ENCODE measurements at places on chromosomes 1 and 21.

DNA sequence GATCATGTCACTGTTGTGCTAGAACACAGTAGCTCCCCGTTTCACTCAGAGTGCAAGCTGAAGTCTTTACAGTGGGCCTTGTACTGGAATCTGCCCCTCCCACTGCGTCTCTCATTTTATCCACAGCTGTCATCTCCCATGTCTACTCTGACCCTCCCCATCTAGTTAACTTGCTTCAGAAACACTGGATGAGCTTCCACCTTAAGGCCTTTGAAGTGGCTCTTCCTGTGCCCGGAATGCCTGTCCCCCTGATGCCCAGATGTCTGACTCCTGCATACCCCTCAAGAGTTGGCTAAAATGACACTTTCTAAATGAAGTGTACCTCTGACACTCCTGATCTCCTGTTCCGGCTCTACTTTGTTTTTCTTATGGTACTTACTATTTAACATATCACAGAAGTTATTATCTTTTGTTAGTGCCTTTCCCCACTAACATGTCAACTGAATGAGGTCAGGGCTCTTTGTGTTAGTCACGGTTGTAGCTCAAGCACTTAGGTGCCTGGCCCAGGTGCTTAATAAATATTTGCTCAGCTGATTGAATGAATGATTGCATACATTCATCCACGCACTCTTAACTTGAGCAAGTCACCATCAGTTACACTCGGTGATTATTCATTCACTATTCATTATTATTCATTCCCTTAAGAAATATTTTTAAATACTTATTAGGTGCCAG, 13.3 kb downstream of the ARV1 start:
- no peak for DNase-seq

GRCh38 chr1:32918179-32918578, 17.0 kb upstream of the TMEM54 start:
- DNase-seq = no peak

GRCh38 chr21:36034211-36034913, 26.0 kb downstream of the SETD4 start:
- DNase-seq = peak; percentile 53

- DNase-seq = peak; percentile 99
Observed at GRCh38 chr1:28232558-28233263, at the start of gene DNAJC8. TSS of gene DNAJC8 (minus strand) at chr1:28233029. CDS start at chr1:28232998, 31 bp downstream.

- DNase-seq = no peak
Observed at GRCh38 chr1:107250169-107250568, 109.3 kb downstream of the NTNG1 start.

DNA sequence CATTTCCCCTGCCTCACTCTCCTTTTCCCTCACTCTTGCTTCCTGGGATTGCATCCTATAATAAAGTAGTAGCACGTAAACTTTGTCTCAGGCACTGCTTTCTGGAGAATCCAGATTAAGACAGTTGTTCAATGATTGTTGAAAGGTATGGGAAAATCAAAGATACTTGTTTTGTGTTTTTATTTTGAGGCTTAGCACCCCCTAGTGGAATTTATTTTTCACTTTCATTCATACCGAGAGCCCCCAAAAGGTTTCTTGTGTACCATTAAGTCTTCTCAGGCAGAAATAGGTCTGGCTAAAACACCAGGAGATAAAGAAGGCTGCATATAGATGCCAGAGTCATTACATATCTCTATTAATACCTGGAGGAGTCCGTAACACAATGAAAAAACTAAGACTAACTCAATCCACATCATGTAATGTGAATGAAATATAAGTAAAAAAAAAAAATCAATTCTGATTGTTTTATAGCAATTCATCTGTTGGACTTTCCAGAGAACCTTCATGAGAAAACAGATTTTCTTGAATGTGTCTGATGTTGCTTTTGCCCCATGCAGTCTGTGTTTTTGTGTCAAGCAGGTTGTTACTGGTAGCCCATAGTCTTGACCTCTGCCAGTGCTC, 103.5 kb downstream of the RPE65 start:
- no peak for DNase-seq

DNA sequence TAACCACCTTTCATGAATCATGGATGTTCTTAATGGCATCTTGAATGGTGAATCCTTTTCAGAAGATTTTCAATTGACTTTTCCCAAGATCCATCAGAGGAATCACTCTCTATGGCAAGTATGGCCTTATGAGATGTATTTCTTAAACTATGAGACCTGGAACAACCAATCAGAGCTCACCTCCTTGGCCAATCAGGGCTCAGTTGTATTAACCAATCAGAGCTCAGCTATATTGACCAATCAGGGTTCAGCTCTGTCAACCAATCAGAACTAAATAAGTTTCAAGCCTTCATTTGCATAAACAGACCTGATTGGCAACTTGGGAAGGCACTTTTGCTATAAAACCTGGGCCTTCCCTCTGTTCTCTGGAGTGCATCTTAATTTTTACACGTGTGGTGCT, 13.6 kb upstream of the FAM3B start:
- DNase-seq = no peak

GRCh38 chr1:104765085-104765484, 1015.4 kb downstream of the AMY1C start:
- no peak for DNase-seq

DNA sequence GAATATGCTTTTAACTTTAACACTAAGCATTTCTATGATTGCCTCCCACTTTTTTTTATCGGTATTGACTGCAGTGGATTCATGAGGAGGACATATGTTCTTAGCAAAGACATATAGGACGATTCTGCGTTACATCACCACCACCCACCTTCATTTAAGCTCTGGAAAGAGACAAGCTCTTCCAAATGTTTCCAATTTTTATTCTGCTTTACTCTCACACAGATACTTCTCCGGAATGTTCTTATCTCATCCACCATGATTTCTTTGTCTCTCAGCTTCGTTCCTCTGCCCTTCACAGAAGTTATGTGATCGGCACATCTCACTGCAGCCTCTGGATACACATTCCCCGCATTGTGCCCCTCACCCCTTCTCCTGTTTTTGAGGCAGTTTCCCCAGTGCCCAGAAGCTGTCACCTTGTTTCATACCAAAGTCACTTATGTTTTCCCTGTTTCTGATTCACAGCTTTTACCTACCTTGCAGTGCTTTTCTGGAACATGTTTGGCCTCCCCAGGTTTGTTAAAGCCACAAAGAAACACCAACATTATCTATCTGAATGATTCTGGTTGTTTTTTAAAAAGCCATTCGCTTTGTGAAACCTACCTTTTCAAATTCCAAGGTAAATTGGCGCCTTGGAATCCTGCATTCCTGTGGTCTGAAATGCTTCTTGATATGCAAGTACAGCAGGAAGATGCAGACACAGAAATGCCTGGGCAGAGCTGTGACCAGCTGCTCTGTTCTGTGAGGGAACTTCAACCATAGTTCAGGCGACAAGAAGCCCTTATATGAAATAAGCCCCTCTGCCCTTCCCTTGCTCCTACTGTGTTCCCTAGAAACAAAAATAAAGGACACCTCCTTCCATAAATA, 1020.2 kb downstream of the TTLL7 start:
- DNase-seq = no peak

DNA sequence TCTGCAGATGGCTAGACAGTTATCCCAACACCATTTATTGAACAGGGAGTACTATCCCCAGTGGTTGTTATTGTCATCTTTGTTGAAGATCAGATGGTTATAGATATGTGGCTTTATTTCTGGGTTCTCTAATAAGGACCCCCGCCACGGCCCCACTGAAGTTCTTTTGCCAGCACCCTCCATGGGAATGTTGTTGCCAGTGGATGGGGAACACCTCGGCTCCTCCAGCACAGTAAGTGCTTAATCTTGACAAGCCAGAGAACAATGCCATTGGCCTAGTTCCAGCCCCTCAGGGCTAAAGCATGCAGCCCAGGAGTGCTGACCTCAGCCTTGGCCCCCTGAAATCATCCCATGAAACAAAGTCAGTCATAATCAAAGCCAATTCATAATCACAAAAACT, 337.6 kb downstream of the AGBL4 start:
- peak; percentile 59 for DNase-seq

DNA sequence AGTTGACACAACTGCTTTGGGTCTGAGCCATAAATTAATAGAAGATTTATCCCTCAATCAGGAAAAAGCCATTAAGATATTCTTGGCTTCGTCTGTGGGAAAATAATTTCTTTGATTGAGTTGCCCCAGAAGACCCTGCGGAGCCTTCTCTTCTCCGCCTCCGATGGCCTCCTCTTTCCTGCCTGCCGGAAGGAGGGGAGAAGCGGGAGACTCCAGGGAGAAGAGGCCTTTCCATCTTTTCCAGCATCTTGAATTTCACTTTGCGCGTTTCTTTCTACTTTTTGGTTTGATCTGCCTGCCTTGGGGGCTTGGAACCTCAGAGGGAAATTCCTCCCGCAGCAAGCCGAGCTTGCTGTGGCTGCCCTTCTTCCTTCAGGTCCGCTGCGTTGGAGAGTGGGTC, 16.8 kb downstream of the HLX start:
- DNase-seq = no peak

GRCh38 chr1:184482136-184482535, 95.3 kb downstream of the C1orf21 start:
- DNase-seq = peak; percentile 85

DNA sequence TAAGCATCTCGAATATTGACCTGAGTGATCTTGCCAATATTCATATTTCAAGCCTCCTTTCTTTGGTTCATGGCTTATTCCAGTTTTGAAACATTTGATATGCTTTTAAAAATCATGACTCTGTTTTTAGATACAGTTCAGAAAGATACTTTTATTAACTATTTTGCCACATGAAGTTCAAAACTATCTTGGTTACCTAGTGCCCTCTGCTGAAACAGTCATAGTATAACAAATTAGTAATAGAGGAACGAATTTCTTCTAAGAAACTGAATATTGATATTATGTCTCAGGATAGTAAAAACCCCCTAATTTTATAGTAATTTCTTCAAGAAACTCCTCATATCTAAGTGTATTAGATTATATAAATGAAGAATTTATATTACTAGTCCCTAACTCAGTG, 52.6 kb upstream of the RC3H1 start:
- DNase-seq = no peak

- DNase-seq = no peak
Observed at GRCh38 chr1:206098242-206098919, 18.8 kb downstream of the AVPR1B start.

DNA sequence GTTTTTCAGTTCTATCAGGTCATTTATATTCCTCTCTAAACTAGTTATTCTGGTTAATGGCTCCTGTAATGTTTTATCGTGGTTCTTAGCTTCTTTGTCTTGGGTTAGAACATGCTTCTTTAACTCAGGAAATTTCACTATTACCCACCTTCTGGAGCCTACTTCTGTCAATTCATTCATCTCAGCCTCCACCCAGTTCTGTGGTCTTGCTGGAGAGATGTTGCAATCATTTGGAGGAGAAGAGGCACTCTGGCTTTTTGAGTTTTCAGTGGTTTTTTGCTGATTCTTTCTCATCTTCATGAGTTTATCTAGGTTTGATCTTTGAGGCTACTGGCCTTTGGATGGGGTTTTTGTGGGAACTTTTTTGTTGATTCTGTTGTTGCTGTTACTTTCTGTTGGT, 213.0 kb downstream of the BRINP2 start:
- DNase-seq = no peak

GRCh38 chr1:178644308-178645120, 80.5 kb upstream of the RALGPS2 start:
- no peak for DNase-seq

DNA sequence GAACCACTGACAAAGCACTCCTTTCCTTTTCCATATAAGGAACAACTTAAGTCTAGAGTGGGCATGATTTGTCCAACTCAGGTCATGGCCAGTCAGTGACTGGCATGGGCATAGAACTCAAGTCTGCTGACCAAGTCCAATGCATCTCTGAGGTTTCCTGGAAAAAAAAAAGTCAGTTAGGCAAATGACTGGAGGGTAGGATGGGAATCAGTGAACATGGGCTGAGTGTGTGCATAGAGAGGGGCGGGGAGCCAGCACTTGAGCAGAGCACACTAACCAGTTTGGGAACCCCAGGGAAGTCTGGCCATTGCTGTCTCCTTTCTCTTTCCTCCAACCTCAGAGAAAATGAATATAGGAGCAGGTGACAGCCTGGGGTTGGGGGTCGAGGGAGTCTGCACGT, 53.6 kb upstream of the FMOD start:
- DNase-seq = no peak

- no peak for DNase-seq
Observed at GRCh38 chr1:231512147-231512698, 16.2 kb upstream of the TSNAX start.

DNA sequence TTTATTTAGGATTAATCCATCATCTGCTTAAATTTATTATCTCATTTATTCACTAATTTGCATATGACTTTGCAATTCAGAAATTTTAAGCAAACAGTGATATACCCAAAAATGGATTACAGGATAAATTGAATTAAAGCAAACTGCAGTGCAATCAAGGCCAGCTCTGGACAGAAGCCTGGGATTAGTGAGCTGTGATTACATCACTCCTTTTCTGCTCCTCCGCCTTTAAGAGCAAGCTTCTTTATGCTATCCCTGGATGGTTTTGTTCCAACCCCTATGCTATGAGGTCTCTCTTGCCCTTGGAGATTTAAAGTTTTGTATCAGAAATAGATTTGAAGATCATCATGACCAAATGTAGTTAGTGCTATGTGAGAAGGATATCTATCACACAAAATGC, 32.6 kb downstream of the GPR52 start:
- DNase-seq = no peak

DNA sequence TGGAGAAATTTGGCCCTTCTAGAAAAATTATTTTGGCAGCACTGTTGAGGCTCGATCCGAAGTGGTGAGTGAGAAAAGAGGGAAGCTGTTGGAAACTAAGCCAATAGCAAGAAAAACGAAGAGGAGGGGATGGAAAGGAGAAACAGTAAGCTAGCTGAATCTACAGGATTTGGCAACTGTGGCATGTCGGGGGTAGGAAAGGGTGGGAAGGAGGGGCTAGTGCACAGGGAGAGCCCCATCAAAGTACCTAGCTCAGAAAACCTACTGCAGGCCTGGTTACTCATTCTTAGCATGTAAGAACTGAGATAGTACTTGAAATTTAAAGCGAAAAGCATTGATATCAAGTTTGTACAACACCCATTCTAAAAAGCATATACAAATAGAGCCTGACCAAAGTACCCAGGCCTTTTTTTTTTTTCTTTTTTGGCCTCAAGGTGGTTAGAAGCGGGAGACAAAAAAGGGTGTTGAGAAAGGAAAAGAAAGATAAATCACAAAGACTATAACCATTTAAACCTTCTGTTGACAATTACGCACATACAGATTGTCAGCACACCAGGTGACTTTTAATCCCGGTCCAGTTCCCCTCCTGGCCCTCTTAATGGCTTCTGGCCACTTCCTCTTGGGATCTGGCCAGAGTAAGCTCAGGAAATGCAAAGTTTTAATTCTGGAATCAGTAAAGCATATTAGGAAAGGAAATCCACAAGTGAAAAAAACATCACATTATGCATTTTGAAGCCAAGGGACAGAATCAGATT, 50.4 kb downstream of the SLC16A1 start:
- no peak for DNase-seq

- DNase-seq = no peak
Observed at GRCh38 chr21:45372732-45373355, 32.1 kb upstream of the COL18A1 start.

DNA sequence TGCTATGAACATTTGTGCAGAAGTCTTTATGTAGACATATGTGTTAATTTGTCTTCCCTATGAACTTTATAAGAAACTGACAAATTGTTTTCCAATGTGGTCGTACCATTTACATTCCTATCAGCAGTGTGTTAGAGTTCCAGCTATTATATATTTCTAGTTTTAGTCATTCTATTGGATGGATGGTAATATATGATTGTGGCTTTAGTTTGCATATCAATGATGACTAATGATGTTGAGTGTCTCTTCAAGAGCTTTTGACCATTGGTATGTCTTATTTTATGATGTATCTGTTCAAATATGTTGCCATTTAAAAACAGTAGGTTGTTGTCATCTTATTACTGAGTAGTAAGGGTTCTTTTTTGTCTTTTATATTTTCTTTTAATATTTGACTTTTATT, 16.2 kb upstream of the ZNF326 start:
- no peak for DNase-seq

GRCh38 chr21:40606341-40606740, 240.6 kb downstream of the DSCAM start:
- no peak for DNase-seq
